ENCODE measurements at places on chromosomes 2 and 18.

DNA sequence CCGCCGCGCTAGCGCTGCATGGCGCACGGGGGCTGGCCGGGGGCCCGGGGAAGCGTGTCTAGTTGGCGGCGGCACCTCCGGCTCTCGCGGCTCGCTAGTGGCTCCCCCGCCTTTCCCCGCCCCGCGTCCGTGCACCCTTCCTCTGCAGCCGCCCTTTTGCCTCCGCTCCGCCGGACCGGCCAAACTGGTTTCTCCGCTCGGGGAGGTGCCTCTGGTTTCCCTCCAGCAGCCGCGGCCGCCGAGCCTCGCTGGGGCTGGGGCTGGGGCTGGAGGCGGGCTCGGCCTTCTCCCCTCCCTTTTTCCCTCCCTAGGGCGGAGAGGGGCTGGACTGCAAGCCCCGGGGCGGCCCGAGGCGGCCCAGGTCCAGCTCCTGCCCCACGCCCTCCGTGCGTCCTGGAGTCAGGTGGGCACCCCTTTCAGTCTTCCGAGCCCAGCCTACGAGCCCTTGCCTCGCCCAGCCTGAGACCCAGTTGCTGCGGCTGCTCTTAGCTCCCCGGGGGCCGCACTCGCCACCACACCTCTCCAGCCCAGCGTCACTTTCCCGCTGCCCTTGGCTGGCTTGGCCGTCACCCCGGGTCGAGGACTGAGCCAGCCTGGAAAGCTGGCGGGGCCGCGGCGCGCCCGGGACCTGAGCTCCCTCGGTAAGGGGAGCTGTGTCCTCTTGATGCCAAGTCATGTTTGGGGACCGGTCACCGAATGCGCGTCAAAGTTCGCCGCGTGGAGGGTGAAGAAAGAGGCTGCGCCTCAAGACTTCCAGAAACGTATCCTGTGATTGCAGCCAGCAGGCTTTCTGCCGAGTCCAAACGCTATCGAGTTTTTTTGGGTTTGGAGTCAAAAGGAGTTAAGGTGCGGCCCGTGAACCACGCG, at the start of gene ATP8B1:
Gene ATP8B1, minus strand, starts transcription at position 213 of the 867 bp plus-strand sequence. CDS start 71,508 bp downstream, outside the sequence.
- DNase-seq: no peak

DNA sequence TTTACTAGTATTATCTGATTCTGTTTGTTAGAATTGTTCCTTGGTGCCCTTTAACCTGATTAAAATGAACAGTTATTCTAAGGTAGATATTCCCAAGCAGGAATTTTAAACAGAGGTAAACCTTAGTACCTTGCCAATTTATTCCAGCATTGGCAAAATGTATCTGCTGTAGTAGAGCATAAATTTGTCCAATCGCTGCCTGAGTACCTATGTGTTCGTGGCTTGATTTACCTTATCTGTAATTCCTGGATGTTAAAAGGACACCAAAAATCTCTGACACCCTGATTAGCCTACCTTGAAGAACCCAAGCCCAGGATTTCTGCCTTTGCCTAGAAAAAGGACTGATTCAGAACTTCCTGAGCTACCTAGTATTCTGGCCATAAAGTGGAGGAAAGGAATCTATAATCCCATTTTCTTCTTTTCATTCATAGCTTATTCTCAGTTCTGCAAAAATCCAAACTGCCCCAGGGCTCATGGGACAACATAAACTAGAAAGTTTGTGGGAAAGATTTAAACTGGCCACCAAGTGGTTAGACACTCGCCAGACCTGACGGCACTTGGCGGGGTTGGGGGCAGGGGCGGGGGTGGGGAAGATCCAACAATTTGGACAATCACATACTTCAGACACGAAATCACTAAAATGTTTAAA, 16.2 kb upstream of the ZCCHC2 start:
- no peak for DNase-seq

DNA sequence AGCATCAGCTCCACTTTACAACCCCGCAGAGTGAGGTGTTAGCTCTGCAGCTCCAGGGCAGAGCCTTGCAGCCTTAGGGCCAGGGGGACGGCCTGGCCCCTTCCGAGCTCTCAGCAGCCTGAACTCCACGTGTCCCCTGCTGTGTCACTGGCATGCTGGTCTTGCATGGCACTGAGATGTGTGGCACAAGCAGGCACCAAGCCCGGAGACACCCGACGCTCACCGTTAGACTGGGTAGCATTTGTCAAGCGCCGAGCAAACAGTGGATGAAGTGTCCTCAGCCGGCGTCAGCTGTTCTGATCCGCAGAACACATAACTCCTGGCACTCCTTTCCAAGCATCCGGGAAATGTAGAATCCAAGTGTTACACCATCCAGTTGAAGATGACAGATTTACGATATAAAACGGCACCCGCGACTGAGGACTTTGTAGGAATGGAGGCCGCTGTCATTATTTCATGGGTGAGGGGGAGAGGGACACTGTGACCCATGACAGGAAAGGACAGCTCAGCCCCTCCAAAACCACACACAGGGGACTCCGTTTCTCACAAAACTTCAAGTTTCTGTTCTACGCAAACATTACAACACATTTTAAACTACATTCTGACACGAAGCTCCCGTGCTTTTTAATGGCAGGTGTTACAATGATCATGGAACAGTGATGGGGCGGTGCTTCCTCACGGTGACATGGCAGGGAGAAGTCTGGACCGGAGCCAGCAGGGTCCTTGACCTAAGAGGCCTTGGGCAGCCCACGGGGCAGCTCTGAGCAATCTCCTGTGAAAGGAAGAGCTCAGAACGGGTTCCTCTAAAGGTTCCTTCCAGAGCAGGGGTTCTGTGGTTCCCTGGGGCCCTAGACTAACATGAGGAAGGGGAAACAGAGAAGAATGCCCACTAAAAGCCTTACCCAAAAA, 89.4 kb downstream of the HDAC4 start:
- DNase-seq: no peak

DNA sequence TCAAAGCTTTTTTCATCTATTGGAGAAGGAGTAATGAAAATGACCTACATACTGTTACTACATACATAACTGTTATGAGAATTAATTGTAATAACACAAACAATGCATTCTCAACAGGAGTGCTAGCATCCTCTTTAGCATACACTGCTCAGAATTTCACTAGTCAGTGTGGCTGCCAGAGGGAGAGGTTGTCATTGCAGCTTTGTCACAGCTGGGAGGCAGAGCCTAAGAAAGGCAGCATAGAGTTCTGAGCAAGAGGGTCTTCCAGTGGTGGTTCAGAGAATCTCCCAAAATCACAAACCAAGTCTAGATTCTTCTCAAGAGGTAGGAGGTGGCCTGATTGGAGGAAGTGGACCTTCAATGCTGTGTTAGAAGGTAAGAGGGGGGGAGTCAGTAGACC, 286.7 kb upstream of the CYRIA start:
- no peak for DNase-seq

GRCh38 chr2:174599310-174599921, 1.8 kb upstream of the WIPF1 start:
- no peak for DNase-seq

GRCh38 chr2:151551556-151551955, 141.9 kb downstream of the RIF1 start:
- no peak for DNase-seq

- no peak for DNase-seq
Observed at GRCh38 chr2:195003881-195004471, 653.0 kb upstream of the SLC39A10 start.

DNA sequence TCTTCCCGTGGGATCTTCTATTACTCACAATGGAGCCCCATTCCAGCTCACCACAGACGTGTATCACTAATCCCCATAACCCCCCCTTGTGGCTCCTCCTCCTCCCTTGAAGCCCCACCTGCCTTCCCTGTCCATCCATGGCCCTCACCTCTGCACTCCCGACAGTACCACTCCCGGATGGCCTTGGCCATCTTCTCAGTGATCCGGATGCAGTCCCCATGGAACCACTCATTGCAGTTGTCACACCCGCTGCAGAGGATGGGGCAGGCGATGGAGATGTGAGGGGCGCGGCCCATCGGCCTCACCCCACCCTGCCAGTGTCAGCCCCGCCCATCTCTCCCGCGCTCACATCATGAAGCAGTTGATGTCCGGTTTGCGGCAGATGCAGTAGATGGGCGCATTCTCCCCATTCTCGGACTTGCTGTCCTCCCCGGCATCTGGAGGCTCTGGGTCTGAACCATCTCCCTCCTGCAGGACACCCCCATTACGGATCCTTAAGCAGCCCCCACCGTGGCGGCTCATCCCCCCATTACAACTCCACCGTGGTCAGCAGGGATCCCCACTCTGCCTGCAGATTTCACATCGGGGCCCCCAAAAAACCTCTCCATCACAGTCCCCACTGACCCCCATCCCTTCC, 983 bp downstream of the CXXC1 start:
- no peak for DNase-seq

GRCh38 chr2:53629501-53629900, 138.1 kb upstream of the CHAC2 start:
- DNase-seq: no peak

DNA sequence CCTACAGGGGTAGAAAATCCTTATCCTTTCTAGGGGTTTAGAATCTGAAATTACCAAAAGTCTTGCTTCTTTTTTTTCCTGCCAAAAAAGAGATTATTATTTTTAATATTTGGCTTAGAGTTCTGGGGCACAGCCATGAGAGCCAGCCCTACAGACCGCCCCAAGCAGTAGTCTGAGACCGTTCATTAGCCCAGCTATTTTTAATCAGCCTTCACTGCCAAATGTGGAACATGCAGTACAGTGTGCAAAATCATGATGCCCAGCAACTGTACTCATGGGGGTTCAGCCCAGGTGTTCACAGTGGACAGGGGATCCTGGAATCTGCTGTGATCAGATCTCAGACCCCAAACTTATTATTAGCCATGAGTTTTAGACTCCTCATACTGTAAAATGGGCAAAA, 60.4 kb downstream of the GRB14 start:
- DNase-seq: no peak

GRCh38 chr2:42835577-42836371, 43.4 kb upstream of the HAAO start:
- DNase-seq: no peak

- no peak for DNase-seq
Observed at GRCh38 chr18:10949655-10950054, 199.7 kb downstream of the PIEZO2 start.

DNA sequence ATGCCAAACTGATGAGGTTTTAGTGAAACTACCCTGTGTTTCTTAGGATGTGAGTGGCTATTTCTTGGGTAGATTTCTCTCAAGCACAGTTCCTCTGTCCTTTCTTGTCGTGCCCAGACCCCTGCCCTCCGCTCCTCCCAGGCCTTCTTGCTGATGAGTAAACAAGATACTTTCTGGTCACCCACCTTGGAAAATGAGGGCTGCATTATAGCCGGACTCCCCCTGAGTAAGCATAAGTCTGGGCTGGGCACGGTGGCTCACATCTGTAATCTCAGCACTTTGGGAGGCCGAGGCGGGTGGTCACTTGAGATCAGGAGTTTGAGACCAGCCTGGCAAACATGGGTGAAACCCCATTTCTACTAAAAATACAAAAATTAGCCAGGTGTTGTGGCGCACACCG, 58.5 kb downstream of the MEX3C start:
- no peak for DNase-seq

GRCh38 chr18:76121011-76121410, 374.0 kb downstream of the ZNF516 start:
- no peak for DNase-seq

DNA sequence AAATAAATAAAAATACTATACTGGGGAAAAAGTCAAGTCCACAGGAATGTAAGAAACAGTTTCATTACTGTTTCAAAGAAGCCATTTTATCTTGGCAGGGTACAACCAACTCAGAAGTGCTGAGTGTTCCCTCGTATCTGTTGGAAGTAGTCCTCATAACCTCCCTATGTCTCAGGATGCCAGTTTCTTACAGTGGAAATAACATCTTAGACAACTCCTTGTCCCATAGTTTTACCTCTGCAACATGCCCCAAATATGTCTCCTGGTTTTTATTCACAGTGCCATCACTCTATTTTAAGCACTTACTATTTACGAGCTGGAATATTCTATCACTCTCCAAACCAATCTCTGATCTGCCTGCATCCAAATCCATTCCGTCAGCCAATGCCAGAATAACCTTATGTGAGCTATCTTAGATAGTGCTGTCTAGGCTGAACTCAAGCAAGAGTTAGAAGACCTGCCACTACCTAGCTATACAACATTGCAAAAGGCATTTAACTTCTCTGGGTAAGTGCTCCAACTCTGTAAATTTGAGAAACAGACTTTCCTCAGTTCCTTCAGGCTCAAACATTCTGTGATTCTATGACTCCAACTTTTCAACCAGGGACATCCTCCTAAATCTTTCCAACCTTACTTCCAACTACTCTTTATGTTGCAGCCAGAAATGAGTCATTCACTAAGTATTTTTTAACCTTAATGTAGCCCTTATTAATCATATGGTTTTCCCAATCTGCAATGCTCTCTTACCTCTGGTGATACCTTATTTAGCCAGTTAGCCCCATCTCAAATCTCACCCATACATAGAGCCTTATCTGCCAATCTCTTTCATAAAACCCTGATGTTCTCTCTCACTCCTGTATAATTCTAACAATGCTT, 66.7 kb downstream of the RTN4 start:
- no peak for DNase-seq

GRCh38 chr2:135773319-135773718, 31.7 kb downstream of the UBXN4 start:
- no peak for DNase-seq

- no peak for DNase-seq
Observed at GRCh38 chr2:62152000-62152399, 43.9 kb upstream of the B3GNT2 start.

DNA sequence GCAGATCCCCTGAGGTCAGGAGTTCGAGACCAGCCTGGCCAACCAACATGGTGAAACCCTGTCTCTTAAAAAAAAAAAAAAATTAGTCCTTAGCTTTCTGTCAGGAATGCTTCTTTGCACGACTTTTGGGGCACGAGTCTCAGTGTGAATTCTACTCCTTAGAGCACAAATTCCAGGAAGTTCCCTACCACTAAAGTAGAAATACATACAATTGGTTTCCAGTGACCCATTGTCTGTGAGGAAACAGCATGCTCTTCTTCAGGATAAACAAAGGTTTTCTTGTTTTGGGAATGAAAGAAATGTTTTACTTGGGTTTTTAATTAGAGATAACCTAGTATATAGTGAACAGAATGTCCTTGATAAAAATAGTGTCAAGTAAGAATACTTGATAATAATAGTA, 23.7 kb downstream of the PSMA8 start:
- DNase-seq: no peak

DNA sequence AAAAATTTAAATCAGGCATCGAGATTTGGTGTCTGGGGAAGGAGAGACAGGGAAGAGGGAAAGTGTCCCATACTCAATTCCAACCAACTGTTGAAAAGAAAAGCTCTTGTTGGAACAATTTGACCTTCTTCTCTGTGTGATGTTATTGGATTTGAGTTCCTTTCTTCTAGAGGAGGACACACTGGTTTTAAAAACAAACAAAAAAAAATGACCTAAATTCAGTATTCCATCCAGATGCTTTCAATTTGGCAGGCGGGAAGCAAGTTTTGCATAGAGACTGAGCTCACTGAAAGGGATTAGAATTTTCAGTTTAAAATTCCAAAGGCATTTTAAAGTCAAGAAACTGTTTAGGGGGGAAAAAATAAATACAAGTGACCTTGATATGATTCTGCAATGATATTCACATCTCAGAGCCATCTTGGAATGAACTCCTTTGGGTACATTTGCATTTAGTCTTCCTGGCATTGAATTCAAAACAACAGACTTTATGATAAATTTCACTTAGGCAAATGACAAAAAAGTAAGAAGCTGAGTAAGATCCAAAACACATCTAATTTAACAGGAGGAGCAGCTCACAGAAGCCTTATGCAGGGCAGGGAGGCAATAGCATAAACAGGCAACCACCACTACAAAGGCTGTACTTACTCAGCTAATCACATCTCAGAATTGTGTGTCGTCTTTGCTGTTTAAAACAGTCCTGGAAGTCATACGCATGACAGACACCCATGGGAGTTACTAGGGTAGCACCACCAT, 126.8 kb downstream of the CDH20 start:
- DNase-seq: no peak

GRCh38 chr2:98446850-98447249, 2.2 kb downstream of the INPP4A start:
- DNase-seq: no peak

All from activated CD4-positive, alpha-beta T cell treated with anti-CD3 and anti-CD28 coated beads, Interleukin-2, amount 50 U/mL, for 24 hours (primary cell).